ENCODE measurements at places on chromosomes 11 and 22.

GRCh38 chr11:102223859-102224258 is 93.4 kb upstream of the BIRC3 start:
- DNase-seq, result no peak

DNA sequence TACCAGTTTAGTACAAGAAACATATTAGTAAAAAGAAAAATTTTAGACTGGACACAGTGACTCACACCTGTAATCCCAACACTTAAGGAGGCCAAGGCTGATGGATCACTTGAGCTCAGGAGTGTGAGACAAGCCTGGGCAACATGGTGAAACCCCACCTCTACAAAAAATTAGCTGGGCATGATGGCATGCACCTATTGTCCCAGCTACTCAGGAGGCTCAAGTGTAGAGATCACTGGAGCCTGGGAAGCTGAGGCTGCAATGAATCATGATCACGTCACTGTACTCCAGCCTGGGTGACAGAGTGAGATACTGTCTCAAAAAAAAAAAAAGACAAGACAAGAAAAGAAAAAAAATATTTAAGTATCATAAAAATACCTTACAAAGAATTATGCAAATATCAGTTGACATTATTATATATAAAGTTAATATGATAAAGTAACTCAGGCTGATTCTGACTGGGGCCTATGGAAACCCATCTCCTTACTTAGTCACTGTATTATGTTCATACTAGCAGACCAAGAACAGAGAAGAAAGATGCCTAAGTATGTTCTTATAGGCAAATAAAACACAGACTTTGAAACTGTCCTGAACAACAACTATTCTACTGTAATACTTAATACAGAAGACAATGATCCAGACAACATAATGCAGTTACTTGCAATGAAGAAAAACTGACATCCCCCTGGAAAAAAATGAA is 27.3 kb downstream of the FAM168A start:
- no peak for DNase-seq

DNA sequence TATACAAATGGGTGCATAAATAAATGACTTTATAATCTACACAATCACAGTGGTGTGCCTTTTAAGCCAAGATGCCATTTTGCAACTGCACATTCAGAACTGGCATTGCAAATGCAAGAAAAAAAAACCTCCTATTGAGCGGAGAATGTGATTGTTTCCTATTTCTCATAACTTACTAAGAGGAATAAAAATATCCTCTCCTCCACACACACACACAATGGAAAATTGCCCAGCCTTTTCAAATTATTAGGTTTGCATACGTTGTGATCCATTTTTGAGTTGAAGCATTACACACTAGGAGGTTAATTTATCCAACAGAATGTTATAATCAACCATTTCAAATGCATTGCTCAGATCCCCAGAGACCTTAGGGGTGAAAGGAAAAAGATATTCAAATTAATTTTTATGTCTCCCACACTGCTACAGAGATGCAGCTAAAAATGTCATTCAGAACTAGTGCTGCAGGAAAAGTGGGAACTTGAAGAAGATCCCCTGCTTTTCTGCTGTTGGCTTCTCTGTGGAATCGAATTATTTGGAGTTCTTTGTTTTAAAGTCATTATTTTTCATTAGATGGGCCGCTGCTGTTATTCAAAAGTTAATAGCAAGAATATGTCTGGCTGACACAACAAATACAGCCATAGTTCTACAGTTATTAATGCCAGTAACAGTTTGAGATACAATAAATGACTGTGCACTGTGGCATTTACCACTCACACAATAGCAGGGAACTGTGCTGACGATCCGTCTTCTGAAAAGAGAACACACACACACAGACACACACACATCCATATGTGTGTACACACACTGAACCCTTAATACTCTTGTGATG is 299.9 kb upstream of the ANO5 start:
- DNase-seq, result no peak

- DNase-seq, result no peak
Measured at GRCh38 chr11:43681401-43681942, 934 bp downstream of the HSD17B12 start.

DNA sequence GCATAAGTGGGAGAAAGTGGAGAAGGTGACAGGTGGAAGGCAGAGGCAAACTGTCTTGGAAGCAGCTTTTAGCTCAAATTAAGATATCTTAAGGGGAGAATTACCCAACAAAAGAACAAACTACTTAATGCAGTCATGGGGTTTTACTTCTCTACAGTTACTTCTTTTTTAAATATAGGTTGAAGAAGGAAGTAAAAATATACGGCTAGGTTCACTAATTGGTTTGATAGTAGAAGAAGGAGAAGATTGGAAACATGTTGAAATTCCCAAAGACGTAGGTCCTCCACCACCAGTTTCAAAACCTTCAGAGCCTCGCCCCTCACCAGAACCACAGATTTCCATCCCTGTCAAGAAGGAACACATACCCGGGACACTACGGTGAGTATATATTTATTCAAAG is 40.8 kb downstream of the PDHX start:
- DNase-seq, result no peak

DNA sequence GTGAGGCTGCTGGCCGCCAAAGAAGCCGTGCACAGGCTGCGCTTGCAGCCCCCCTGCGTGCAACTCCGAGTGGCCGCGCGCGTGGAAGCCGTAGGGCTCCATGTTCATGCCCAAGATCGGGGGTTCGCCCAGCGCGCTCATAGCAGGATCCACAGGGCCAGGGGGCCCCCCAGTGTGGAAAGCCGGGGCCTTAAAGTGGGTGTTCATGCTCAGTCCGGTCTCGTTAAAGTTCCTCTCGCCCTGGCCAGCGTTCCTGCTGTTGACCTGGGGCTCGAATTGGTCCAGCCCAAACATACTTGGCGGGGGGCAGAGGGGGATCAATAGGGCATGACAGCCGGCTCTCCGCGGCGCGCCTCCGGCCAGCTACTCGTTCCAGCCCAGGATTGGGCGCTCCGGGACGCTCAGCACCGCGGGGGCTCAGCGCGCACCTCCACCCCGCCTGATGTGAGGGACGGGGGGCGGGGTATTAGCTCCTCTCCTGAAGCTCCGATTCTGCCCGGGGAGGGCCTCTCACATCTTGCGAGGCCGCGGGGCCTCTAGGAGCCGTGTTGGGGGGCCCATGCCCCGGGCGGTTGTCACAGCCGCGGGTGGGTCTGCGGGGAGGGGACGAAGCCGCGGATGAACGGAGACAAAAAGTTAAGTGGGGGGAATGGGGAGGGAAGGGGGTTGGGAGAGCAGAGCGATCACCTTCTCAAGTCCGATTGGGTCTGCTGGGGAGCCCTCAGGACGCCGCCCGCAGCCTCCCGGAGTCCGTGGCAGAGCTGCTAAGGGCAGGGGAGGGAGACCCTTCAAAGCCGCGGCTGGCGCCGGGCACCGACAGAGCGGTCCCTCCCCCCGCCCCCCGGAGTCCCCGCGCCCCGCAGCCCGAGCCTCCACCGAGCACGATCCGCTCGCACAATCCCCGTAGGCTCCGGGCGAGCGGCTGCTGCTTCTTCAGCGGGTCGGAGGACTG is 1.0 kb downstream of the MN1 start:
- DNase-seq, result no peak

GRCh38 chr11:74014880-74015279 is 6.0 kb upstream of the UCP3 start:
- DNase-seq, result no peak

DNA sequence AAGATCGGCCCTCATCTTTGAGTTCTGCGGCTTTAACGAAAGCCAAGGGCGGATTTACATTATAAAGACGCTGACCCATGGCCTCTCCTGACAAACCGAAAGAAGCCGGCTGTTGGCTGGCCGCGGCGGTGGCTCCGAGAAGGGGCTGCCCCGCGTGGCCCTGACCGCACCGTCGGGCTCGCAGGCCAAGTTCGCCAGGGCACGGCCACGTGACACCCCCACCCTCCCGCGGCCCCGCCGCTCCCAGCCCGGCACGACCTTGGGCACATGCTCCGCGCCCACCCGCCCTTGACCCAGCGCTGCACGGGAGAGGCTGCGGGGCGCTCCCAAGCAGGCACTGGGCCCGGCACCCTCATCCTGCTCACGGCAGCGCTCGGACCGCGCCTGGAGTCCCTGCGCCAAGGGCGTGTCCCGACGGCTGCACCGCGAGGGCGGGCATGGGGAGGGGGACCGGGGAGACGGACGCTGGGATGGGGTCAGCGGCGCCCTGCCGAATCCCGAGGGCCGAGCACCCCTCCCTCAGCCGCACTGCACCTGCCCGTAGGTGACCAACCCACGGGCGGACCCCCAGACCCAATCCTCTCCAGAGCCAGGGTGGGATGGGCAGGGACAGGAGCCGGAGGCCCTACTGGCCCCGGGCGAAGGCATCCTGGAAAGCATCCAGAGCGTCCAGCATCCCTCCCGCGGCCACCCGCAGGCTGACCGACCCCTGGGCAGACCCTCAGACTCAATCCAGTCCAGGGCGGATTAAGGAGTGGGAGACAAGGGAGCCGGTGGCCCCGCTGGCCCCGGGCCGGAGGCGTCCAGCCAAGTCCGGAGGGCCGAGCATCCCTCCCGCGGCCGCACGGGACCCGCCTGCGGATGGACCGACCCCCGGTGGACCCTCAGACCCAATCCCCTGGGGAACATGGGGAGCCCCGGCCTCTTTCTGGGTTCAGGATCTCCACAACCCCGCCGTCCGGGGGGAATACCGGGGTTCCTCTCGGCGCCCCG is 759 bp downstream of the CPT1A start:
- DNase-seq, result no peak

Measured in cerebellar nuclear complex (tissue), 1 donor.